ENCODE measurements at places on chromosomes 3 and 15.

DNA sequence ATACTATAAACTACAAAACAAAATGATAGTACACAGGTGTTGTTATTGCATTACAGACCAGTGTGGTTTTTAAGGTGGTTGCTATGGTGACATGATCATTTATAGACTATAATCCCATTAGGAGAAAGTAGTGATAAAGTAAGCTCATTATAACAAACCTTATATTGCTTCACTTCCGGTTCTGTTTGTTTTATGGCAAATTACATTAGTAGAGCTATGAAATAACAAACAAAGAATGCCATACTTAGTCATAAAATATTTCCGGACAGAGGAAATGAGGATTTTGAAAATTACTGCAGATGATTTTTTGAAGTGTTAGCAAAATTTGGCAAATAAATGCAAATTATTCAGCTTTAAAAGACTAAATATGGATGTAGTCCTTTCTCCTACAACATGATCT is 640.4 kb upstream of the ARPP21 start:
- H3K4me3 ChIP-seq: no peak overlapping the region
- no peaks in the 10 kb centered on the region for H3K27me3 ChIP-seq
- H3K36me3 ChIP-seq: no peaks in the 10 kb centered on the region
- no peak overlapping the region for H3K27ac ChIP-seq
- no peak for DNase-seq

GRCh38 chr3:10551821-10552630 is 46.6 kb upstream of the ATP2B2 start:
- peaks cover 2% of the 10 kb centered on the region for H3K27me3 ChIP-seq
- DNase-seq: no peak
- H3K36me3 ChIP-seq: peaks cover 4% of the 10 kb centered on the region
- no peak overlapping the region for H3K4me3 ChIP-seq
- H3K27ac ChIP-seq: no peak overlapping the region

DNA sequence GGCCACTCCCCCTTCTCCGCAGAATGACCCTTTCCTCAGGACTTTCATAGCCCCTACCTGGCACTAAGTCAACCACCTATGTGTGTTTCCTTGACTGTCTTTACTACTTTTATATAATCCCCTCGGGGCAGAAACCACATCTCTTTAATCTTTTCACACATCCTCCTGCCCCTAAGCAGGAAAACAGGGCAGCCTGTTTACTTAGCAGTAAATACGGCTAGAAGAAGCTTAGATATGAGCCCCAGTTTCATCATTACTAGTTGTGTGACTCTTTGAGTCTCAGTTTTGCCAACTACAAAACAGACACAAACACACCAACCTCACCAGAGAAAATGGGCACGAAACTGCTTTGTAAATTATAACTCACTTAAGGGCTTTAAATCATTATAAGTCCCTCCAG is 98.3 kb downstream of the CYP19A1 start:
- no peak for DNase-seq
- no peaks in the 10 kb centered on the region for H3K27me3 ChIP-seq
- no peaks in the 10 kb centered on the region for H3K36me3 ChIP-seq

GRCh38 chr3:127964053-127964452 is 49.0 kb downstream of the KBTBD12 start:
- peaks cover 6% of the 10 kb centered on the region for H3K27me3 ChIP-seq
- peaks cover 3% of the 10 kb centered on the region for H3K4me1 ChIP-seq
- no peak overlapping the region for H3K4me3 ChIP-seq
- DNase-seq: no peak
- H3K27ac ChIP-seq: no peak overlapping the region

- no peaks in the 10 kb centered on the region for H3K36me3 ChIP-seq
- peaks cover 6% of the 10 kb centered on the region for H3K27me3 ChIP-seq
- no peak overlapping the region for H3K27ac ChIP-seq
- peaks cover 19% of the 10 kb centered on the region for H3K4me1 ChIP-seq
- no peak overlapping the region for H3K4me3 ChIP-seq
Measured at GRCh38 chr3:42441791-42442190, 31.4 kb upstream of the LYZL4 start.

GRCh38 chr15:70375006-70375431 is 277.3 kb upstream of the TLE3 start:
- H3K27me3 ChIP-seq: peaks cover 8% of the 10 kb centered on the region
- H3K27ac ChIP-seq: no peak overlapping the region
- no peak for DNase-seq
- H3K4me1 ChIP-seq: peaks cover 33% of the 10 kb centered on the region

DNA sequence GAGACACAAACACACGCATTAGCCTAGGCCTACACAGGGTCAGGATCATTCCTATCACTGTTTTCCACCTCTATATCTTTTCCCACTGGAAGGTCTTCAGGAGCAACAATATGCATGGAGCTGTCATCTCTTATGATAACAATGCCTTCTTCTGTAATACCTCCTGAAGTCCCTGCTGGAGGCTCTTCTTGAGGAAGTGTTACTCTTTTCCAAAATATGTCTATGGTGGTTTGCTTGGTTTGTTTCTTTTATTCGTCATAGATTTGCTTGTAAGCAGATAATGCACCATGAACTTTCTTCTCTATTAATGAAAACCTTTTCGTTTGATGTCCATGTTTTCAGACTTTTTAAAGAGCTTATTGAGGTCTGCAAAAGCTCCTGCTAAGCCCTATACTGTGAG is 109.3 kb downstream of the GMPS start:
- no peaks in the 10 kb centered on the region for H3K36me3 ChIP-seq
- DNase-seq: no peak
- H3K27me3 ChIP-seq: peaks cover 3% of the 10 kb centered on the region
- no peak overlapping the region for H3K27ac ChIP-seq

GRCh38 chr15:75452865-75453702 is 1.6 kb upstream of the SIN3A start:
- peaks cover 16% of the 10 kb centered on the region for H3K27me3 ChIP-seq
- DNase-seq: peak; percentile 59
- peak overlapping the region; percentile 97 for H3K4me3 ChIP-seq
- no peaks in the 10 kb centered on the region for H3K36me3 ChIP-seq
- peak overlapping the region; percentile 96 for H3K27ac ChIP-seq
- H3K4me1 ChIP-seq: peaks cover 12% of the 10 kb centered on the region

DNA sequence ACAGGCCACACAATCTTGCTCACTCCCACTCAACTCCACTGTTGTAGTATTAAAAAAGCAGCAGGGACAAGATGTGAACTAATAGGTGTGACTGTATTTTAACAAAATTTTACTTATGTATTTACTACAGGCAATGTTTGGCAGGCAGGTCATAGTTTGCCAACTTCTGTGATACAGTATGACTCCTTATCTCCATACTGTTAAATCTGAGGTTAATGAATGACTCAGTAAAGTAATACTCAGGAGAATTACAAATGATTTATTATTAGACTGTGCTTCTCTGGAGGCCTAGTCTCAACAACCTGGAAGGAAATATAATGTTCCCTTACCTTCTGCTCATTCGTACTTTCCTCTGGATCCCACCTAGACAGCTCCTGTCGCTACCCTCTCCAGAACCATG is 258.6 kb upstream of the KCNMB2 start:
- H3K27me3 ChIP-seq: no peaks in the 10 kb centered on the region
- H3K36me3 ChIP-seq: peaks cover 7% of the 10 kb centered on the region
- H3K4me3 ChIP-seq: no peak overlapping the region
- no peaks in the 10 kb centered on the region for H3K4me1 ChIP-seq

DNA sequence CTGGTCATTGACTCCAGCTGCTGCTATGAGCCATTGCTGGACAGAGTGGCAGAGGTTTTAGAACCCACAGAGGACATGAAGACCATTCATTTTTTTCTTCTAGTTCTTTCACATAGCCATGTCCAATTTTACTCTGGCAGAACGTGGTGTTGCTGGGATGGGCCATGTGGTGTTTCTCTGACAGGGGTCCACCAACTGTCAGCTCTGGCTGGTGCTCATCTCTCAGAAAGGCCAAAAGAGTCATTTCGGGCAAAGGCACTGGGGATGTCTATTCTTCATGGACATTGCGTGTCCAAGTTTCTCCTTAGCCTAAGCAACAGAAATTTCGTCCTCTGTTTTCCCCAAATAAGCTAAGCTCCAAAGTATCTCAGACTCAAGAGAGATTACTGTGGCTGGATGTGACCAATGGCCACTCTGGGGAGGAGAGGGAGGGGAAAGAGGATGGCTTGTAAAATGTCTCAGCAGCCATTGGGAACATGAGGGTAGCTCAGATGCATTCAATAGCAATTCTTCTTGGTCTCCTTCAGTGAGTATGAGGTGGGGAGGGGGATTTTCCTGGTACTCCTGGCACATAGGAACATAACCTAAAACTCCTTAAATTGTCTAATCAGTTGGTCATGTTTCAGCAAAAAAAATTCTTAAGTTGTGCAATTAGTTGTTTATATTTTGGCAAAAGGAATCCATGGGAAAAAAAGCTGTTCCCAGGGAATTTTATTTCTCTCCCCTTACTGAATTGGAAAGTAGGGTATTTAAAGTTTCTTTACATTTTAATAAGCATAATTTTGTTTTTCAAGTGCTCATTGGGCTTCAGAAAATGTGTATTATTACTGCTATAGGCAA is 131.6 kb upstream of the MITF start:
- H3K27me3 ChIP-seq: peaks cover 8% of the 10 kb centered on the region
- DNase-seq: no peak
- no peak overlapping the region for H3K27ac ChIP-seq
- no peak overlapping the region for H3K4me3 ChIP-seq

GRCh38 chr3:195102609-195103467 is 168.1 kb downstream of the XXYLT1 start:
- no peak overlapping the region for H3K4me3 ChIP-seq
- H3K27ac ChIP-seq: no peak overlapping the region
- no peak for DNase-seq
- no peaks in the 10 kb centered on the region for H3K36me3 ChIP-seq

DNA sequence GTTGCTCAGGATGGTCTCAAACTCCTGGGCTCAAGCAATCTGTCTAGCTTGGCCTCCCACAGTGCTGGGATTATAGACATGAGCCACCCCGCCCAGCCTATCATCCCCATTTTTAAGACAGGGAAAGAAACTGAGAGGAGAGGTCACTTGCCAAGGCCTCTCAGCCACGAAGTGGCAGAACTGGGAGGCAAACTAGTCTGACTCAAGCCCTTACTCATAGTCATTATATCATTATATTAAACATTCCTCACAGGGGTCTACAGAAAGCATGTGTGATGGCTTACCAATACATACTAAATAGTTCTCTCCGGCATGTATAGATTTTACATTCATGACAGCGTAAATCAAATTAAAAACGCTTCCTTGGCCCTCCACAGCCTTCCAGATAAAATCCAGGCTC is 62.0 kb upstream of the ZBTB38 start:
- DNase-seq: no peak
- H3K27ac ChIP-seq: peak overlapping the region; percentile 17
- peaks cover 7% of the 10 kb centered on the region for H3K36me3 ChIP-seq
- peaks cover 8% of the 10 kb centered on the region for H3K27me3 ChIP-seq
- H3K4me3 ChIP-seq: no peak overlapping the region

- no peak overlapping the region for H3K4me3 ChIP-seq
- H3K27ac ChIP-seq: no peak overlapping the region
- no peaks in the 10 kb centered on the region for H3K4me1 ChIP-seq
- no peaks in the 10 kb centered on the region for H3K27me3 ChIP-seq
- no peak for DNase-seq
Measured at GRCh38 chr3:147688868-147689267, 279.7 kb downstream of the ZIC1 start.

DNA sequence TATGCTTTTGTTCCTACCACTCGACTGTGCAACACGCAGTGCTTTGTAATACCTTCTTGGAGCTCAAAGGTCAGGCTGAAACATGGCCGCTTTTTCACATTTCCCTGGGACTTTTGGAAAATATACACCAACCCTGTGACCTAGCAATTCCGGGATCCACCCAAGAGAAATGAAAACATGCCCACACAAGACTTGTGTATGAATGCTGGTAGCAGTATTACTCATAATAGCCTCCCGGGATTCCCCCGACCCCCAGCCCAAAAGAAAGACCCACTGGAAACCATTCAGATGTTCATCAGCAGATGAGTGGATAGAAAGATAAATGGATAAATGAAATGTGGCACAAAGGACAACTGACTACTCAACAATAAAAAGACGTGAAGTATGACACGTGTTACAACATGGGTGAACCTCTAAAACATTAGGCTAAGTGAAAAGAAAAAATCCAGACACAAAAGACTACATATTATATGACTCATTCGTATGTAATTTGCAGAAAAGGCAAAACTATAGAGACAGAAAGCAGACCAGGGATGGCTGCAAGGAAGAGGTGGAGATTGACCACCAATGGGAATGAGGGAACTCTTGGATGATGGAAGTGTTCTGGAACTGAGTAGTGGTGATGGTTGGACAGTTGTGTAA is 104.1 kb downstream of the PGPEP1L start:
- no peak for DNase-seq
- peak overlapping the region; percentile 96 for H3K27ac ChIP-seq
- H3K27me3 ChIP-seq: peaks cover 12% of the 10 kb centered on the region
- H3K36me3 ChIP-seq: peaks cover 6% of the 10 kb centered on the region
- peak overlapping the region; percentile 53 for H3K4me3 ChIP-seq

- peaks cover 12% of the 10 kb centered on the region for H3K4me1 ChIP-seq
- peak; percentile 43 for DNase-seq
- no peaks in the 10 kb centered on the region for H3K36me3 ChIP-seq
- H3K27me3 ChIP-seq: peaks cover 4% of the 10 kb centered on the region
- H3K27ac ChIP-seq: peak overlapping the region; percentile 59
Measured at GRCh38 chr3:182793663-182794454, 555 bp downstream of the ATP11B start.

- H3K27me3 ChIP-seq: no peaks in the 10 kb centered on the region
- H3K4me1 ChIP-seq: no peaks in the 10 kb centered on the region
- H3K4me3 ChIP-seq: no peak overlapping the region
- DNase-seq: no peak
- peaks cover 3% of the 10 kb centered on the region for H3K36me3 ChIP-seq
Measured at GRCh38 chr15:97604677-97605076, 355.8 kb upstream of the ARRDC4 start.

GRCh38 chr3:175247629-175248028 is 388.5 kb downstream of the NAALADL2 start:
- DNase-seq: no peak
- H3K27me3 ChIP-seq: no peaks in the 10 kb centered on the region
- H3K36me3 ChIP-seq: no peaks in the 10 kb centered on the region
- H3K27ac ChIP-seq: no peak overlapping the region

DNA sequence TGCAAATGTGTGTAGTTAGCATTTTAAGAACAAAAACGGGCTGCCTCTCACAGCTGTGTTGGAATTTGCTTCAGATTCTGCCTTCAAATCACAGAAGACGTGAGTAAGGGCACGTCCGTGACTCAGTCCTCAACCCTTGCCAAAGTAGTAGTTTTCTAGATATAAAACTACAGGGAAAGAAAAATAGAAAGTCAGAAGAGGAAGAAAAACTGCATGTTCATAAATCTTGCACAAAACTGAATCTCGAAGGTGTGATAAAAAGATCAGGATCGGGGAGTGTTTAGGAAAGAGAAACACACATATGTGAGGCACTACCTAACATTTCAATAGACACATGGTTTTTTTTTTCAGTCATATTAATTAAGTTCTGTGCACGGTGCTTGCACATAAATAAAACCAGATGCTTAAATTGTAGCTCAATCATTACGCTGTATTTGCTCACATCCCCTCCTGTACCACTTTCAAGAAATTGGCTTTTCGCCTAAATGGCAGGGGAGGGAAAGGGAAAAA is 71.7 kb downstream of the P3H2 start:
- DNase-seq: no peak
- peaks cover 14% of the 10 kb centered on the region for H3K4me1 ChIP-seq
- no peaks in the 10 kb centered on the region for H3K36me3 ChIP-seq
- H3K27ac ChIP-seq: no peak overlapping the region
- no peak overlapping the region for H3K4me3 ChIP-seq

GRCh38 chr3:22908989-22909507 is 294.1 kb upstream of the UBE2E2 start:
- no peaks in the 10 kb centered on the region for H3K4me1 ChIP-seq
- no peaks in the 10 kb centered on the region for H3K36me3 ChIP-seq
- DNase-seq: no peak
- no peaks in the 10 kb centered on the region for H3K27me3 ChIP-seq

GRCh38 chr3:128546646-128547045 is 53.6 kb upstream of the GATA2 start:
- DNase-seq: no peak
- H3K4me1 ChIP-seq: peaks cover 4% of the 10 kb centered on the region
- no peaks in the 10 kb centered on the region for H3K36me3 ChIP-seq
- no peak overlapping the region for H3K27ac ChIP-seq
- peaks cover 5% of the 10 kb centered on the region for H3K27me3 ChIP-seq
